Activated T-cell treated with anti-CD3 and anti-CD28 coated beads for 4 hours (primary cell): ENCODE measurements at places on chromosomes 1 and 21.

GRCh38 chr1:94345148-94345721 is 73.0 kb upstream of the ABCD3 start:
- DNase-seq: no peak

GRCh38 chr1:58884706-58885661 is 101.1 kb upstream of the JUN start:
- DNase-seq: no peak

DNA sequence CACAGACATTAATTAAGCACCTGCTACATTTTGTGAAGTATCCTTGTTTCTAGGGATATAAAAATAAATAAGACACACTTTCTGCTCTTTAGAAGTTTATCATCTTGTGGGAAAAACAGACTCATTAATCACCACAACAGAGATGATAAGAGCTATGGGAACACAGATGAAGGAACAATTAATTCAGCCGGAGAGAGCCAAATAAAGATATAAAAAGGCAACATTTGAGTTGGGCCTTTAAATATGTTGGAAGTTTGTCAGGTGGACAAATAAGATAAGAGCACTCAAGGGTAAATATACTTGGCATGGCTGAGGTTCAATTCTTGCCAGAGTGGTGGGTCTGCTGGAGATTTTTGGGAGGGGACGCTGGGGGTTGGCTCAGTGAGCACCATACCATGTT is 34.2 kb upstream of the VTCN1 start:
- no peak for DNase-seq

GRCh38 chr1:153543736-153544135 is 1.9 kb downstream of the S100A4 start:
- DNase-seq: no peak

- DNase-seq: no peak
These were observed 3.2 kb downstream of the FCRL2 start for GRCh38 chr1:157773493-157774350.
